Epithelial cell of prostate (primary cell): ENCODE measurements at places on chromosomes 3 and 15.

GRCh38 chr15:31062310-31062847 is 39.1 kb downstream of the TRPM1 start:
- DNase-seq, result no peak

GRCh38 chr3:139296141-139296718 is 47.6 kb upstream of the MRPS22 start:
- DNase-seq, result no peak

GRCh38 chr15:80932513-80932815 is 57.2 kb downstream of the MESD start:
- no peak for DNase-seq

- DNase-seq, result no peak
Measured at GRCh38 chr3:82132210-82133069, 371.0 kb upstream of the GBE1 start.

GRCh38 chr15:43429687-43430086 is 58.8 kb downstream of the TUBGCP4 start:
- no peak for DNase-seq

GRCh38 chr15:25863111-25863967 is at the start of gene ATP10A:
Gene ATP10A, minus strand, starts transcription at chr15:25863327. Its CDS starts 231 bp downstream, at chr15:25863096.
- DNase-seq, result no peak

- DNase-seq, result no peak
Measured at GRCh38 chr3:129409541-129409940, 18.9 kb downstream of the EFCAB12 start.

GRCh38 chr3:127796831-127797150 is 25.5 kb downstream of the MGLL start:
- no peak for DNase-seq

DNA sequence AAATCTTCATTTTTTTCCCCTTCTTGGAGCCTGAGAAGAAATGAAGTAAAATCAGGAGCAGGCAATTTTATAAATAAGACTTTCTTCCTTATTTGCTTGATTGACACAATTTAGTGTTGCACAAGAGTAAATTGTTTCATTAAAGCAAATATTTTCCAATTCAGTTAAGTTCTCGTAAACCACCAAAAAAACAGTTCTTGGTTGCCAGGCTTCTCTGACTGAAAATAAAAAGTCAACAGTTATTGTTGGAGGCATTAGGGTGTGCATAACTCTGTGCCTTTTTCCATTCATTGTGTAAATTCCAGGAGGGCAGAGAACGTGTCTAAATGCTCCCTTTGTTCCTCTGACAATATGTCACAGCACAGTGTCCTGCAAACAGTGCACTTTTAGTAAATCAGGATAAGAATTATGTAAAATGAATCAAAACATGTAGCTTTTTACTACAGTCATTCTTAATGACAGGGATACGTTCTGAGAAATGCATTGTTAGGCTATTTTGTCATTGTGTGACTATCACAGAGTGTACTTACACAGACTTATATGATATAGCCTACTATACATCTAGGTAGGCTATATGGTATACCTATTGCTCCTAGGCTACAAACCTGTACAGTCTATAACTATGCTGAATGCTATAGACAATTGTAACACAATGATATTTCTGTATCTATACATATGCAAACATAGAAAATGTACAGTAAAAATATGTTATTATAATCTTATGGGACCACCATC is at the start of gene CP:
TSS of gene CP (minus strand) at position 47 of the 735 bp plus-strand sequence. CDS start at position 10, 37 bp downstream.
- no peak for DNase-seq

- no peak for DNase-seq
Measured at GRCh38 chr15:59384507-59384906, 11.8 kb upstream of the MYO1E start.

DNA sequence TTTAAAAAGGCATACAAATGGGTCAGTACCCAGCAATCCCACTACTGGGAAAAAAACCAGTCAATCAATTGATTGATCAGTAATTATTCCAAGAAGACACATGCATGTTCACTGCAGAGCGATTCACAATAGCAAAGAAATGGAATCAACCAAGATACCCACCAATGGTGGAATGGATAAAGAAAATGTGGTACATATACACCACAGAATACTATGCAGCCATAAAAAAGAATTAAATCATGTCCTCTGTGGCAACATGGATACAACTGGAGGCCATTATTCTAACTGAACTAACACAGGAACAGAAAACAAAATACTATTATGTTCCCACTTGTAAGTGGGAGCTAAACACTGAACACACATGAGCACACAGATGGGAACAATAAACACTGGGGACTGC is 103.1 kb downstream of the DLG1 start:
- no peak for DNase-seq

DNA sequence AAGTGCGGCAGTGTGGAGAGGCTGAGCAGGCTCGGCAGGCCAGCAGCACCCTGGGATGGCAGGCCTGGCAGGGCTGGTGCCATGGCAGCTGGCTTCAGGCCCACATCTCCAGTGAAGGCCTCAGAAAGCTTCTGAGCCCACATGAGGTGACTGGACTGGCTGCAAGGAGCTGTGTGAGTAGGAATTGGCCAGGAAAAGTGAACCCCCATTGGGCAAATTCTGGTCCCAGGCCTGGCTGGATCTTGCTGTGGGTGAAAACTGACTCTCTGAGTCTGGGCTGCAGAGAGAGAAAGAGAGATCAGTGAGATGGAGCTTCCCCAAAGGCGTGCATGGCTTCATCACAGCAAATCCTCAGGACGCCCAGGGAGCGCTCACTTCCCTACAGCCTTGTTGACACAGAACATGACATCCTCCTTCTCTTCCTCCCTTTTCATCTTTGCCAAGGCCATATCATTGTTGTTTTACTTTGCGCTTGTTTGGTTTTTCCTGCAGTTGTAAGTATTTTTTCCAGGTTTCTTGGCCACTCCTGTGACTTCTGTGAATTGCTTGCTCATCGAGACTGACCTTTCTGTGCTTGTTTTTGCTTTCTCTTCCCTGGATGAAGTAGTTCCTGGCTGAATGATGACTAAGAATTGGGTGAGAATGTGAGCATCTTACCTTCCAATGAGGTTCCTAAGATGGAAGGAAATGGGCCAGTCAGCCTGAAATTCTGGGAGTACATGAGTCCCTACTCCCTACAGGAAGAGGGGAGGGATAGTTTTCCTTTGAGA is 299.1 kb downstream of the TLE3 start:
- DNase-seq, result no peak

- DNase-seq, result no peak
Measured at GRCh38 chr15:36729418-36729817, 150.0 kb downstream of the CDIN1 start.

GRCh38 chr15:83064859-83065258 is 2.2 kb downstream of the BTBD1 start:
- DNase-seq, result no peak

DNA sequence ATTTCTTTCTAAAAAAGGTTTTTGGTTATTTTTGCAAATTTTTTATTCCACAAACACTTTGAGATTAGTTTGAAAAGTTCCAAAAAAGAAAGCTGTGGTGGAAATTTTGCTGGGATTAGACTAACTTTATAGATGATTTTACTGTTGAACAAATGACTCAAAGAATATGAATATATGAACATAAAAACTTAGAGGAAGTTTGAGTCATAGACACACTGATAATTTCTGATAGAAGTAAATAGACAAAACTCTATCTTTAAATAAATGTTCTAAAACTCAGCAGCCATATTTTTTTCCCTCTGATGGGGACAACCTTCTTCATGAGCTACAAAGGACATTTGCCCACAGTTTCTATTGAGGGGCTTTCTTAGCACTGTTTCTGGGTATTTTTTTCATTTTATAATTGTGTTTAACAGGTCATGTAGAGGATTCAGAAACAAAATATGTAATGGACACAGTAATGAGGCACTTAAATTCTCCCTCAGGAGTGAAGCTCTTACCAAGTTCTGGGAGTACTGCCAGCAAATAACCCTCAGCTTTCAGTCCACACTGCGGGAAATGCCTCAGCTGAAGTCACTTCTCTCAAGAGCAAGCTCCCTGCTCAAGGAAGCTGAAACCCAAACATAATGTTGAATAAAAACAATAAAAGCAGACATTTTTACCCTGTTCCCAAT is 157.6 kb downstream of the NFKBIZ start:
- peak; percentile 73 for DNase-seq
